ENCODE measurements at places on chromosomes 12 and 14.

DNA sequence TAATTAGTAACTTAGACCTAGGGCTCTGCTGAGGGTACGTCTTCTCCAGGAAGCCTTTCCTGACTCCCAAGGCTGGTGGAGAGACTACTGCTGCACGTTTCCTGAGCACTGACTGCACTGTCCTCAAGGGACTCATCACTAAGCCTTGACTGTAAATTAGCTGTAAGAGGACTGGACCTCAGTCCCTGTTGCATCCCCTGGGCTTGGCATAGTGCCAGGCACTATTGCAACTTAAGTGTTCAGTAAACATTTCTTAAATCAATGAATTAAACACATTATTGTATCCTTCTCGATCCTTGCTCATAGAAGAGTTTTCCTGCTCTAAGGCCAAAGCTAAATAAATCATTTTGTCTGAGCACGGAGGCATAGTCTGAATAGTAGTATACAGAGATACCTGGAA, 31.9 kb upstream of the IFNG-AS1 start:
- DNase-seq: no peak

- DNase-seq: no peak
These were observed 99.2 kb downstream of the PPM1A start for GRCh38 chr14:60348211-60348610.

DNA sequence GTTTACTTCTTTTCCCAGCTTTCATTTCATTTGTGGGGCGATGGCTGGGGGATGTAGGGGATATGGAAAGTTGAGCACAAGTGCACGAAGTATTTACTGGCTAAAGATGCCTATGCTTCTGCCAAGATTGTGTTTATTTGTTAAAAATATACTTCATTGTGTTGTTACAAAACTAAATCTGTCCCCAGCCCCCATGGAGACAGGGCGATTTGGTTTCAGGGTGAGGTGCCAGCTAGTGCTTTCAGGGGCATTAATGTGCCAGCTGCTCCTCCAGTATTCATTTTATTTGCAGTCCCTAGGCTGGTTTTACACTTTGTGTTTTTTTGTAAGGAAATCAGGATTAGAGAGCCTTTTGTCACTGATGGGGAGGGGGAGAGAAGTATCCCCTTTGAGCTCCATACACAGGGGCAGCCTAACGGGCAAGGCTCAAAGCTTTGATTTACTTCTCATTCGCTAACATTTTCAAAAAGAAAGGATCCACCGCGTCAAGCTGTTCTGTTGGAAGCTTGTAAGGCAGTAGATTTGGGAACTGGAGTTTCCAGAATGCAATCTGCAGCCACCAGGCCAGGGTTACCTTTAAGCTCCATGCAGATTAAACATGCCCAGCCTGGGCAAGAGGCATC, 198.7 kb upstream of the PLEKHG7 start:
- DNase-seq: no peak

DNA sequence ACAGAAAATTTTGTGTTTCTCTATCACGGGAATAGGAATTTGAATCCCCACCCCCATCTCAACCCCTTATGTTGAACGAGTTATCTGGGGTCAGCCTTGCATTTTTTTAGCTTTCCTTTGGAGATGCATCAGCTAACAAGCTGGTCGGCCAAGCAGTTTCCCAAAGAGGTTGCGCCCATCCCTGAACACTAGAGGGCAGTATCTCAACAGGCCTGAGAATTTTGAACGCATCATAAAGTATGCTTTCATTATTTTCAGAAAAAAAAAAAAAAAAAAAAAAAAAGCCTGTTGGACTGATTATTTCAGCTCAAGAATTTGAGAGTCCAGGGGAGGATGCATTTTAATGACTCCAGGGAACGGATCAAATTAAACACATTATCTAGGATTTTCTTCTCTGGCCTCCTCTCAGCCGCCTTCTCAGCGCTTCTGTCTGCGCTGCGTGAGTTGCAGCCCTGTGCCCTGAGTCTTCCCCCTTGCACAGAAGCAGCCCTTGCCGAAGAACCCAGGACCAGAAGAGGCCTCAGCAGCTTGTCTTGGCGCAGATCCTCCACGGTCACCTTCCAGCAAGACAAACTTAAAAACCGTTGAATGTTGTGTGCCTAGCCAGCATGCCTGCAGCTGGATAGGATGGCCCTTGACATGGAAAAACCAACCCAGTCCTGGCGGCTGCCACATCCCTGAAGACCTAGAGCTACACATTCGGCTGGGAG, 76.6 kb upstream of the GZMB start:
- peak; percentile 25 for DNase-seq

DNA sequence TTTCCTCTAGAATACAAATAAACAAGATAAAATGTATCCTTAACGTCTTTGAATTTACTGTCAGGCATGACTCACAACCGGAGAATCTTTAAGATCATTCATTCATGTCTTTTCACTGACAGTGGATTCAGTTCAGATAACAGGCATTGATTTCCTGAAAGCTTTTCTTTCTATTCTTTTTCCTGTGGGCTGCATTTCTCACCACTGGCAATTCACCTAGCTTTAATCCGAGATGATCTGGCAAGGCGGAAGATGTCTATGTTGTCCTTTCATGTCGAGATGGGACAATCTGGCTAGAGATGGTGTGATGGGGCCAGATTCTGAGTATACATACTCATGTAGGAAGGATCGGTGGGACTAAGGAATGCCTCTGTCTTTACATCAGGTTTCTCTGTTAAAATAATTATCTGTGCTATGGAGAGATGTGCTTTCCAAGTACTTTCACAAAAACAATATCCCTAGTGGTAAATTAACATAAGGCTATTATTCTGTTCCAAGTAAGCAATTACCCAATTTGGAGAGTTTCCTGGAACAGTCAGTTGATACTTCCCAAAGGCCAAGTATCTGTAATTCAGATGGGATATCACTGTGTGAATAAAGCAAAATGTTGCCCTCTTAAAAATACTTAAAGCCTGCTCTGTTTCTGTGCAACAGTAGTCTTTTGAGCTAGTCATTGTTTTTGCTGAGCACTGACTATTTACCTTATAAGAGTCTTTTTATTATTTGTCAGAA, 17.8 kb downstream of the ACSS3 start:
- DNase-seq: no peak

DNA sequence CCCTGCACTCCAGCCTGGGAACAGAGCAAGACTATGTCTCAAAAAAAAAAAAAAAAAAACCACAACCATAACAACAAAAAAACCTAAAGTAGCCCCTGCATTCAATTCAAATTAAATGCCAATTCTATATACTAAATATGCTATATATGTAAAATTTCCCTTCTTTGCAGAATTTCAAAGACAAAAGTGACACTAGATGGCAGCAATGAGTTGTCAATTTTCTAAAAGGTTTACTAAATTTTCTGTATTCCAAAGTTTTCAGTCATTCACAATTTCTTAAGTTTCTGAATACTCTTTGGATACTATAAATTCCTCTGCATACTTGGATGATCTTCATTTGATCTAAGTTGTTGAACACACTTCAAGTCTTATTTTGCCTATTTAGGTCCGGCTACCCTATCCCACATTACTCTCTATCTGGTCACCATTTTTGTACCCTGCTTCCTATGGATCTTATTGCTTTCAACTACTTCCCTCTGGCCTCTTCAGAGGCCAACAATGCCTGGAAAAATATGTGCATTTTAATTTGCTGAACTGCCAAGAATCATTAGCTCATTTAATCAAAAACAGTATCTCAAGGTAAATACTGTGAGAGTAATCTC, 27.9 kb downstream of the HNRNPC start:
- DNase-seq: no peak

GRCh38 chr14:73173092-73173735, 36.9 kb downstream of the PSEN1 start:
- peak; percentile 60 for DNase-seq

- no peak for DNase-seq
These were observed 148.1 kb downstream of the SYT1 start for GRCh38 chr12:79012636-79013035.

GRCh38 chr14:36747411-36748184, 85.9 kb downstream of the PAX9 start:
- peak; percentile 4 for DNase-seq

GRCh38 chr14:49972823-49973222, 79.9 kb downstream of the ARF6 start:
- peak; percentile 81 for DNase-seq

DNA sequence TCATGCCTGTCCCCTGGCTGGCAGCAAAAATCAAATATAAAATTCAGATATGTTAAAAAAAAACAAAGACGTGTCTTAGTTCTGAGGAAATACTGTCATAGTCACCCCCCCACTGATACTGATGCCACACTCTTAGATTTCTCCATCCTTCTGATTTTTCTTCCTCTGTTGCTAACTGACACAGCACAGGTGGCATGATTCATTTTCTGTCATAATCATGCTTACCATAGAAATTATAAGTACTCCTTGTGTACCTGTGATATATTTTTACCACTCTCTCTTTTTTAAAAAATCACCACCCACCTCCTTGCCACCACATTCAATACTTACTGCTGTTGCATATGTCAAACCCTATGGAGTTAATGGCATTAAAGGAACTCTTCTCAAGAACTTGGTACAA, 209.2 kb downstream of the PPM1H start:
- DNase-seq: no peak

DNA sequence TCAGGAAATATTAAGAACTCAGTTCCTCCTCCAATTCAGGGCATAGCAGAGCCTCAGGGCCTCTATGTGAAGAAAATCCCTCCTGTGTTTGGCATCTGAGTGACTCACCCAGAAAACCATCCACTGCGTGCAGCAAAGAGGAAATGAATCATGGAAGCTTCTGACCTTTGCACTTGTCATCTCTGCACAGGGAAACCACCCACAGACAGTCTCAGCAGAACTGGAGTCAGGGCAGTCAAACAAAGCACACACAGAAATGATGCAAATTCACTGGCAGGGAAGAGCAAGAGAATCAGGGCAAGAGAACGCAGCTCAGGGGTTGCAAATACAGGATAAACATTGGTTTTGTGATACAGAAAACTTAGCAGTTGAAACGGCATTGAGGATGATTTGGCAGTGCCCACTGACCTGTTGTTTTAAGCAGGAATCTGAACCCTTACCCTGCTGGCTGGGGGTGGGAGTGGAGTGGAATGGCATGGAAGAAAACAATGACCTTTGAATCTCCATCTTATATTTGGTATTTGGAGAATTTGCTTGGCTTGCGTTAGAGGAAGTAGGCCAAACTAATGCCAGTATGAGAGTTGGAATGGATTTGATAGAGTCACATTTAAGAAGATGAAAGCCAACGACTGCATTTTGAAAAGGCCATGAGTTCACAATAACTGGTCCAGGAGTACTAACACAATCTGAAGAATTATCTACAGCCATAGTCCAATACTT, 53.5 kb downstream of the PHLDA1 start:
- DNase-seq: peak; percentile 98

DNA sequence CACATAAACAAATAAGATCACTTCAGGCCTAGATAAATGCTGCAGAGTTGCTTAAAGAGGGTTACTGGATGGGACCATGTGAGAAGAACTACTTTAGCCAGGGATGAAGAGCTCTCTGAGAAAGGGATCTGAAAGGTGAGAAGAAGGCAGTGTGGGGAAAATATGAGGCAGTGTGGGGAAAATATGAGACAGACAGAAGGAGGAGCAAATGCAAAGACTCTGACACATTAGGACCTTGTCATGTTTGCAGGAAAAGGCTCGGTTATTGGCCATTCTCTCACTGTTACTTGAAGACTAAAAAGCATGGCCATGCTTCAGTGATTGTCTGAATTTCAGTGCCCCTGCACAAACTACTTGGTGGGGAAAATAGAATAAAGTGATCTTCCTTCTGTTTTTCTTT, 22.7 kb upstream of the TRIM9 start:
- DNase-seq: no peak

DNA sequence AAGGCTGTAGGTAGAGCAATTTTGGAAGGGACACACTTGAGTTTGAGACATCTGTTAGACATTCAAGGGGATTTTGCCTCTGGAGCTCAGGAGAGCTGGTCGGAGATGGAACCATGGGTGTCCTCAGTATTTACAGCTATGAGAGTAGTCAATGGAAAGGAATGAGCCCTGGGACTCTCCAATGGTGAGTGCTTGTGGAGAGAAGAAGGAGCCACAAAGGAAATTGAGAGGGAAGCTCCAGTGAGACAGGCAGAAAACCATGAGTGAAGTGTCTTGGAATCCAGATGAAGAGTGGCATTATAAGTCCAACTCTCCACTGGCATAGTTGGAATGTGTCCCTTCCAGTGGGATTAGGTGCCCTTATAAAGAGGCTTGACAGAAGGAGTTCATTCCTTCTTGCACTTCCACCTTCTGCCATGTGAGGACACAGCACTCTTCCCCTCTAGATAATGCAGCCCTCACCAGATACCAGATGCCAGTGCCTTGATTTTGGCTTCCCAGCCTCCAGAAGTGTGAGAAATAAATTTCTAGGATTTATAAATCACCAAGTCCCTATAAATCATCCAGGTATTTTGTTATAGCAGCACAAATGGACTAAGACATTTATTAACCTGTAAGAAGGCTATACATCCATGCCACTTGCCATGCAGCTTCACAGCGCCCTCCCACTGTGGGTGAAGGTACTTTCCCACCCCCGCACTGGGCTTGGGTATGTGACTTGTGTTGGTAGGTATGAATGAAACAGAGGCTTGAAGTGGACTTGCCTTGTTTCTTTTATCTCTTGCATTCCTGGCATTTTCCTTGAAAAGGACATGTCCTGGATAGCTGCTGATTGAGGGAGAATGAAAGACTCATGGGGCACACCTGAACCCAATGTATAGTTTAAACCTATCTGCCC, 27.3 kb downstream of the LLPH start:
- no peak for DNase-seq

GRCh38 chr14:28813810-28814209, 47.2 kb downstream of the FOXG1 start:
- DNase-seq: no peak

DNA sequence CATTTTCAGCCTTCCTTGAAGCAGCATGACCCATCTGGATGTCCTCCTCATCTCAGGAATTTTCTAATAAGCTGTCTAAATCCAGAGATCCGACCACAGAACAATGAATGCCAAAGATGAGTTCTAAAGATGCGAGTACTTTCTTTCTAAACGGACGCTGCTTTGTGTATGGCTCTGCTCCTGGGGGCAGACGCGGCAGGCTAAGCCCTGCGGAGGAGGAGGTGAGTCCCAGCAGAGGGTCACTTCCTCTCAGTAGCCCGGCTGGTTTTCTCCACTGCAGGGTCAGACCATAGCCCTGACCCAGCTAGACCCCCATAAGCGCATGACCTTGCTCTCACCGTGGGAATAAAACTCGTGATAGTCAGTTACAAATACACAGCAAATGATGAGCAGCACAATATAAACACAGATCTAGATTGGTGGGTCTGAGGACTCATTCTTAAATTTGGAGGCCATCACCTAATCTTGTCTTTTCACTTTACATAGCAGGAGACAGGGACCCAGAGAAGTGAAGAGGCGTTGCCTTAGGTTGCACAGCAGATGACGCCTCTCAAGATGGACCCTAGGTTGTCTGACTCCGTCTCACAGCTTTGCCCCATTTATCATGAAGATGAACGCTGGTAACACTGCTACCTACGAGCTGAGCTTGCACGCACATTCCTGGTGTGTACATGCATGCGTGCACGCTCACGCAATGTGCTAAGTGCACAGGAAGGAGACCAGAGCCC, 16.6 kb downstream of the SSH1 start:
- no peak for DNase-seq
